ENCODE measurements at places on chromosomes 7 and 10.

- no peak for DNase-seq
These were observed 157.9 kb downstream of the PLXDC2 start for GRCh38 chr10:19974138-19974537.

DNA sequence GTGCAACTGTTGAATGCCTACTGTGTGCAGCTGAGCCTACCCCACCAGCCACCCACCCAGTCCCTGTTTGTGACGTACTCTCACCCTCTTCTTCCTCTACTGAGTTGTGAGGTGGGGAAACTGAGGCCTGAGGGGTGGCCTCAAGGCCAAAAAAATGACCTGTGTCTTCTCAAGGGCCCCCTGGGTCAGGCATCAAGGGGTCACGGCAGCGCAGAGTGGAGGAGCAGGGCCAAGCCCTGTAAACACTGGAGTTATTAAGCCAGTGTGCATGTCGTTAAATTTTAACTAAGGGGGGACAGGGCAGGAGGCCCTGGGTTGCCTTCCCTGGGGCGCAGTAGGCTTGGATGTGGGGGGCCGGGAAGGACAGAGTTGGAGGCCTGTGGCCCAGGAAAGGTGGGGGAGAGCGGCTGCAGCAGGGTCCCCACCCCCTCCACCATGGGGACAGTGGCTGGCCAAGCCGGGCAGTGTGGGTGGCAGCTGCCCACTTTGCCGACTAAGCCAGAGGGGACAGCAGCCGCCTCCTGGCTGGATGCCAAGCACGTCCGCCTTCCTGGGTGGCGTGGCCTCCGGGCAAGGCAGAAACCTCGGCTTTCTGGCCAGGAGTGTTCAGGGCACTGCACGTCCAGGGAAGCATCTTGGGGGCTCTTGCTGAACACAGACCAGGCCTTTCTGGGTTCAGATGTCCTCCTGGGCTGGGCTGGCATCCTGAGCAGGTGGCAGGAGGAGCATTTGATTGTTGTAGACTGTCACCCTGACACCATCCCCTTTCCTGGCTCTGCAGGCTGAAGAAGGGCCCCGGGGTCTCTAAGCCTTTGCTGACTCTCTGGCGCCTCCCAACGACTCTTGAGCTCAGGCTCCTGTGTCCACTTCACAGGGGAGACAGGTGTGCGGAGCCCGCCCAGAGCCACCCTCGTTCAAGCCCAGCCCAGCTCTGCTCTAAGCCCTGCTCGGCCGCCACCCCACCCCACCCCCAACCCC, 1.9 kb downstream of the SLC29A4 start:
- DNase-seq: no peak

DNA sequence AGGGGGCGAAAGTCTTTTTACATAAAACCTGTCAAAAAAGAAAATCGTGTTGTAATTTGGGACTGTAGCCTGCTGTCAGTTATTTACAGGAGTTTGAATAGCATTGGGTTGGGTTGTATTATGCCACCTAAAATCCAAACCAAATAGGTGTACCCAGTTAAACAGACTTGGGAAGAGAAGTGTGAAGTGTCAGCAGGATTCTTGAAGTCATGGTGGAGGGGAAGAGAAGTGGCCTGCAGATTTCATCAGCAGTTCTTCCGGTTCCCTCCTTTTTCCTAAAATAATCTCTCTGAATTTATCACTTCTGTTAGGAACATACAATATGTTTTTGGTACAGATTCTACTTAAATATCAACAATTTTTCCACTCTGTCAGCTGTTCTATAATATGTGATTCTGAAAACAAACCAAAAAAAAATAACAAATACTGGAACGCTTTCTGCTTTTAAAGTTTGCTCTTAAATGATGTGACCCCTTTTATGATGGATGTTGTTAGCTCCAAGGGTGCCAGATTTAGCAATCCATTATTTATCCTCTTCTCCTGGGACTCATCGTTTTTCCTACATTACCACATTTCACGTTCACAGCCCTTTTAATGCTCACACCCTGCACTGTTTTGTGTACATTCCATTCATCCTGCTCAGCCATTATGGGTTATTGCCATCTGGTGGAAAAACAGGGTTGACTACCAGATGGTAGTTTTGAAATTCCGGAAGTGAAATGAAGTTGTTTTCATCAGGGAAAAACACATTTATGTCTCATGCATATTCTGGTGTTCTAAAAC, 18.7 kb upstream of the ARHGAP12 start:
- peak; percentile 52 for DNase-seq

GRCh38 chr7:141262101-141263090, 188.5 kb downstream of the TMEM178B start:
- DNase-seq: no peak
